ENCODE measurements at places on chromosomes 6 and 20.

- no peak for DNase-seq
Measured at GRCh38 chr20:31860390-31861134, 9.8 kb downstream of the DUSP15 start.

DNA sequence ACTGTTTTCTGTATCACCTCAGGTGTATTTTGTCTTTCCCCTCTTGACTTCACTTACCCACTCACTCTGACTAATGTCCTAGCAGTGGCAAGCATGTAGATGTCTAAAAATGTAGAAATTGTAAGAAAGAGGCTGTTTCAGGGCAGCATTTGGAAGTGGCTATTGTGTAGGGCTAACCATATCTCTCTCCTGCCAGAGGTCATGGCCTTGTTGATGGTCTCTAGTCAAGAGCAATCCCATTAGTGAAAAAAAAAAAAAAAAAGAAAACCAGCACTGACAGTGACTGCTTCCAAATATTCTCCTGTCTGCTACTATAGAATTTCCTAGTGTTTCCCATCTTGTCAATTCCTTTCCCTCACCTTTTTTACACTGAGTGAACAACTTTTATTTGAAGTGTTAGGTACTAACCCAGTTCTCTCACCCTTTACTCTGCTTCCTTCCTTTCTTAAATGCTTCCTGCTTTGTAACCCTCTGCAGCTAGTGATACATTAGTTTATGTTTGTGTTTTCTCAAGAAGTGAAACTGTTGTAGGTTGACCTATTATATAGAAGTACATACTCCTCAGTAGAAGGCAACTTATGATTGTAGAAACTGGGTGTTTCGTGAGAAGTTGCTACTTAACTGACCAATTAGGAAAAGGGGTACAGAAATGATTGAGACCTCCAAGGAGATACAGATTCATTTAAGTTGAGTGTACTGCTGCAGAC lies 174.1 kb upstream of the PTPRK start:
- DNase-seq: no peak

DNA sequence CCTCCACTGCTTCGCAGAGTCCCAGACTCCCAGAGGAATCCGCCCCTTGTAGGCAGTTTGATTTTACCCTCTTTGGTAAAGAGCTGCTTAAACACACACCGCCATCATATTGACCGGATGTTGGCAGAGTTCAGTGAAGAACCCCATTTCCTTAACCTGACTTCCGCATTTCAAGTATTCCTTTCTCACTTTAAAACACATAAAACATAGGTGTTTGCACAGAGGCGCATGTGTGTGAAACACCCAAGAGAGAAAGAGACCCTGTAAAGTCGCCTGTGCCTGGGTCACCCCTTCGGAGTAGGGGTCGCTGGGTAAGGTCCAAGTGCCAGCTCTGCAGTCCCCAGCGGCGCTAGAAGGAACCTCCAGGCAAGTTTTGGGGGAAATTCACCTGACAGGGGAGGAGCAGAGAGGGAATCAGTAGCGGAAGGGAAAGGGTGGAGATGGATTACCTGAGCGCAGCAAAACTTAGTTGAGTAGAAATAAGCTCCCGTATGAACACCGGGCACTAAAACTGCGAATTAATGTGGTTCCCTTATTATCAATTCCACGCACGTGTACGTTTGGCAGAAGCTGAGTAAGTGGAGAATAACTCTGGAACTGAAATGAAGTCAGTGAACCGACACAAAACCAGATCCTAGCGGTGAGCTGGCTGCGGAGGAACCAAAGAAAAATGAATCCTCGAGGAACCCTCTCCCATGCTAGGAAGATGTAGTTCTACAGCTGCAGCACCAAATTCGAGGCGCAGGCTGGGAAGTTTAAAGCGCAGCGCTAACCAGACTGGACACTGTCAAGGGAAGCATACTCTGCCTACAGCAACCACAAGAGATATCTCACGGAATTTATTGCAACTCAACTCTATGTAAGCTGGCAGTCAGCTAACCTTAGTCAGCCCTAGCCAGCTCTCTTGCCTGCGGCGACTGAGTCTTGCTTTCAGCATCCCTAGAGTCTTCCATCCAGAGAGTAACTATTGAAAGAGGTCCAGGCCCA lies 3.5 kb upstream of the HTR1B start:
- DNase-seq: no peak

DNA sequence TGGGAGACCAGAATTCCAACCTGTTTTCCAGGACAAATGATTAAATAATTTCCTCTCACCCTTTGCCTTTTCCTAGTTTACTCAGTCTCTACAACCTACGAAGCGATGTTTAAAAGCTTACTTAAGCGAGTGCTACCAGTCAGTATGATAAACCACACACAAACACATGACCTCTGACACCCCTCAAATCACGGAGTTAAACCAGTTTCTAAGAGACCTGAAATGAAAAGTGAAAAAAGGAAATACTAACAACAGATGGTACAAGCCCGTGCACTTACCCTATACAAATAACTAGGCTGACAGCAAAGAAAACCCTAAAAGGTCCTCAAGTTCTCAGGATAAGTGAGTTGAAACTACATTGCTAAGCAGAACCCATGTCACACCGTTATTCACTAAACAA lies 7.7 kb downstream of the TNFRSF21 start:
- DNase-seq: no peak

- no peak for DNase-seq
Measured at GRCh38 chr6:101083533-101084175, 202.5 kb upstream of the ASCC3 start.

GRCh38 chr6:145963216-145964068 lies 716 bp downstream of the SHPRH start:
- peak; percentile 22 for DNase-seq

DNA sequence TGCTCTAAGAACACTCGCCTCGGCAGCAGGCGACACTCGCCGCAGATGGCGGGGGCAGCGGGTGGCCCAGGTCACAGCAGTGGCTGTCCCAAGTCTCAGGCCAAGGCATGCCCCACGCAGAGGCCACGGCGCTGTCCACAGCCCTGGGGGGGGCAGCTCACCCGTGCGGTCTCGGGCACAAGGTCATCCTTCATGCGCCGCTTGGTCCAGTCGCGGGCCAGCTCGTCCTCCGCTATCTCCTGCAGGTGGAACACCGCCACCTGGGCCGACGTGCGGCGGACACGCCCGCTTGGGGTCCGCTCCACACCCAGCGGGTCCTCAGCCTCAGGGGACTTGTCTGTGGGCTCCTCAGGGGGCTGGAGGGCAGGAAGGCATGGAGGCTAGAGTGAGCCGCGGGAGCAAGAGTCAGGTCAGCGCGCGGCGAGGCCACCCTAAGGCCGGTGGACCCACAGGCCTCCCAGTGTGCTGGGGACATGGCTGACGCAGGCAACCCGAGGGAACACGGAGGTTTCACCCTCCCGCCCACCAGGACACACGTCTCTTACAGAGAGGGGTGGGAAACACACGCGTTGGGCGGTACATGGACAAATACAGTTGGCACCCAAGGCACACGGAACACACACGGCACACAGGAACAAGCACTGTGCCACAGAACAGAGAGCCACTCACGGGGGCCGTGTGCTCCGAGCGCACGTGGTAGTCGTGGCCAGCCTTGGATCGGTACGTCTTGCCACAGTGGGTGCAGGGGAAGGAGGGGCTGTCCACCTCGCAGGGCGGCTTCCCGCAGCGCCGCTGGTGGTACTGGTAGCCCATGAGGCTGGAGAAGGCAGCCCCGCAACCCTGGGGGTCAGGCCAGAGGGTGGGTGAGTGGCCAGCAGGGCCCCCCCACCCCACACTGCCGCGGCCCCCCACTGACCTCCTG lies 6.5 kb upstream of the UCKL1 start:
- no peak for DNase-seq

- no peak for DNase-seq
Measured at GRCh38 chr20:51340451-51340840, 202.1 kb downstream of the NFATC2 start.

DNA sequence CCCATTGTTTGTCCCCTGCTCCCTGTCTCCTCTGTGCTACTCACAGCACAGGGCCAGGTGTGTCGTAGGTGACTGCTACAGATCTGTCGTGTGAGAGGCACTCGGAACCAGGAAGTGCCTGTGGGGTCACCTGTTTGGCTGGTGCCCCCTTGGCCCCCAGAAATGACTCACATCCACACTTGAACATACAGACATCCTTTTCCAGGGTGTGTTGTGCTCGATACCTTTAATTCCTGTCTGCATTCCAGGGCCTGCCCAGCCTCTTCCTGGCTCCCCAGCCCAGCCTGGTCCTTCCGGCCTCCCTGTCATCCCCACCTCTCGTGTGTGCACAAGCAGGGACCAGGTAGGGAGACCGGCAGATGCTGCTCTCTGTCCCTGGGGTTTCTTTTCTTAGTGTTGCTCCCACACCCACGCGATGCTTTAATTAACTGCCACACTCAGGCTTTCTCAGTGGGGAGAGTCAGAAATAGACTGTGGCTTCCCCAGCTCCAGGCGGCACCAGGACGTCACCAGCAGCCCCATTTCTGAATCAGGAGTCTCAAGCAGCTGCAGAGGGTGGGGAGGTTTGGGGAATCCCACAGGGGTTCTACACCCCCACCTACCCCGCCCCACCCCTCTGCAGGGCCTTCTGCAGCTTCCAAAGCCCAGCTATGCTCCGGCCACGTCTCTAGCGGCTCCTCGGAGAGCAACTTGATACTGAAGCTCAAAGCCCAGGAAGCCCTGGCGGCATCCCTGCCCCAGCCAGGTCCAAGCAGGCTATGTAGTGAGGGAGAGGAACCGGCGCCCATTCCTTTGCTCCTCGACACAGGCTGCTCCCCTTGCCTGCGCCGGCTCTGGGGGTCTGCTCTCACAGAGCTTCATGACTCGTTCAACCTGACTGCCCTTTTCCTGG lies 102.2 kb downstream of the SYCP2 start:
- DNase-seq: no peak

Measured in stimulated activated CD4-positive, alpha-beta T cell treated with anti-CD3 and anti-CD28 coated beads, Interleukin-15, amount 100 ng/mL, for 48 hours (primary cell).